ENCODE measurements at places on chromosomes 1 and 21.

DNA sequence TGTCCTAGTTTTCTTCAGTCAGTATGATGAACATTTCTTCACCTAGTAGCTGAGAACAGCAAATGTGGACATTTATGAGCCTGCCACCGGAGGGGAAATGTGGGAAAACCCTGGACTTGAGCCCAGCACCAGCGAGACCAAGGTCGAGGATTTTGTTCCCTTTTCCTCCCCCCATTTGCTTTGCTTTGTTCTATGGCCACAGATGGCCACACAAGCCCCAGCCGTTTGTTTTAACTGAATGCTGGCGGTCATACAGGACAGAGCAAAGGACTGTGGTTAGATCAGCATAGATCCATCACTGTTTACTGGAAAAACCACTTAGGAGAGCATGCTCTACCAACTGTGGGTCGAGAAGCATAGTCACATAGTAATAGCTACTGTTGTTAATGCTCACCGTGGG, 20.9 kb downstream of the SH2D2A start:
- DNase-seq = no peak

GRCh38 chr21:46202592-46203202, 18.4 kb upstream of the SPATC1L start:
- DNase-seq = no peak

DNA sequence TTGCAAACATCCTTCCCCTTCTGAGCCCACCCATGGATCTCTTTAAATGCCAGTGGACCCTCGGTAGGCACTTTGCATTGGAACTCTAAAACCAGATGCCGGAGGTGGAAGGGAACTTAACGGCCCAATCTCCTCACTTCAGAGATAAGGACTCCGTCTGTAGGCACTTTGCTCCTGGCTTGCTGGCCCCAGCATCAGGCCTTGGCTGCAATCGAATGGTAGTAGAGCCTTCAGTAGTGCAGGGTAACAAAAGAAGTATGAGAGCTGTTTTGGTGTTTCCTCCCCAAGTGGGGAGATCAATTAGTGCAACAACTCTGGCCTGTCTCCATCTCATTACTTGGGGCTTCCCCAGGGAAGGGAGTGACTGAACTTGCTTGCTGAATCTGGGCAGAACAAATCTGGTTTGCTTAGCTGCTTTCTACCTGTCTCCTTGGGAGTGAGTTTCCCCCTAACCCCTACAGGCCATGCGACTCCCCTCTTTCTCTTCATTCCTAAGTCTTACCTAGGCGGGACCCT, 70.8 kb downstream of the TENT5C start:
- DNase-seq = no peak

DNA sequence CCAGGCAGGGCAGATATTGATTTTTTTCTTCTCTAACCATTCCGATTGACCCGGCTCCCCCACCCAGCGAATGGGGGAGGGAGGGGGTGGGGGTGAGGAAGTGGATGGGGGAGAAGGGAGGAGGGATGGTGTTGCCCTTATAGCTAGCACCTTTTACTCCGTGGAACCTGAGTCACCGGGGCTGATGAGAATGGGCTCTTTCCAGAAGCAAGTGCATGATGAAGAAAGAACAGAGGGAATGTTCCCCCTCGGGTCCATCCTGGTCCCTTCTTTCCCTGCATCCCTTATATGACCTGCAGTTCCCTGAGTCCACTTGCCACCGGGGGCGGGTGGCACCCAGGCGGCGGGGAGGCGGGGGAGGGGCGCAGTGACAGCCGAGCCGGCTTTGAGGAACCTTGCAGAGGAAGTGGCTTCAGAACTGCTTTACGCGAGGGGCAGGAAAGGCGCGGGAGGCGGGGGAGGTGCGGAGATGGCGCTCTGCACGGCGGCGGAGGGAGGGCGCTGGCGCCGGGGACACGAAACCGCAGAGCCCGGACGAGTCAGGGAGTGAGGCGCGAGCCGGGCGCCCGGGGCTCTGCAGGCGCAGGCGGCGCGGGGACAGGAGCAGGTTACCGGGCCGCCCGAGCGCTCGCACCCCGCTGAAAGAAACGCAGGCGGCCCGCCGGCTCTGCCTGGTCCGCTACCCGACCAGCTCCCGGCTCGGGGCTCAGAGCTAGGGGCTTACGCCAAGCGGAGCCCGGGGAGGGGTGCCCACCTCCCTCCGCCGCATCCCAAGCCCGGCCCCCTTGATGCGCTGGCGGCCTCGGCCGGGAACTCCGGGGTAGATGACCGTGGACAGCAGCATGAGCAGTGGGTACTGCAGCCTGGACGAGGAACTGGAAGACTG, 49.7 kb downstream of the RASSF5 start:
- no peak for DNase-seq

GRCh38 chr1:111515291-111516004, 12.0 kb upstream of the ADORA3 start:
- no peak for DNase-seq

- DNase-seq = no peak
These were observed 724.6 kb downstream of the USP25 start for GRCh38 chr21:16454399-16454798.

DNA sequence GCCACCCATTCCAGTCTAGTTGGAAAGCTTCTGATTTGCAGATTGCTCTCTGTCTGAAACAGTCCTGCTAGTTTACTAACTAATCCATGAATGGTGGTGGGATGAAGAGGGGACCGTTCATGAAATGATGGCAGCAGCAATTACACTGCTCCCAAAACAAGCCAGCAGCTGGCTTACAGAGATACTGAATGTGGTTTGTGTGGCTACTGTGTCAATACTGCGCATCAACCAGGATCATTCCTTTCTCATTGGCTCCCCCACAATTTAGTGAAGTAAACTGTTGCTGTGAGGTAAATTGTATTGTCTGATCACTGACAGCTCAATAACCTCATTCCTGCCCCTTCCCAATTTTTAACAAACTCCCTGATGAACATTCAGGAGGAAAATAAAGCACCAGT, 191.3 kb upstream of the LMO4 start:
- DNase-seq = no peak

- no peak for DNase-seq
These were observed 16.9 kb upstream of the RPF1 start for GRCh38 chr1:84462118-84462517.
